ENCODE measurements at places on chromosomes 1 and 21. TPM values are rescaled to one million over a fixed set of nuclear protein-coding genes. Genes with fewer than 3 reads are reported as not detected.

PLEKHO1 gene
- 27.1 TPM for total RNA-seq

- no peaks in the 10 kb centered on the region for H3K27me3 ChIP-seq
- DNase-seq: no peak
- peaks cover 3% of the 10 kb centered on the region for H3K36me3 ChIP-seq
- no peaks in the 10 kb centered on the region for H3K4me1 ChIP-seq
These were observed 45.2 kb downstream of the TMCO4 start for GRCh38 chr1:19754482-19754881.

DNA sequence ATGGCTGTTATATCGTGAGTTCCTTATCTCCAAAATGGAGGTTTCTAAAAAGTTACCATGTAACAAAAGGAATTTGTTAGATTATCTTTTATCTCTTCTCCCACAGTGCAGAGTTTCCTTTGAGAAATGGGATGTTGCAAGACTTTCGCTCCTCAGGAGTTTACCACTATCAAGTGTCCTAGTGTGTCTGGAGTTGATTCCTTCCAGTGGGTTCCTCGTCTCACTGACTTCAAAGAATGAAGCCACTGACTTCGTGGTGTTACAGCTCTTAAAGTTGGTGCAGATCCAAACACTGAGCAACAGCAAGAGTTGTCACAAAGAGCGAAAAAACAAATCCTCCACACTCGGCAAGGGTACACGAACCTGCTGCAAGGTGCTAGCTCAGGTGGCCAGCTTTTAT lies 37.0 kb downstream of the SPAG17 start:
- no peak for DNase-seq
- H3K4me3 ChIP-seq: no peak overlapping the region
- H3K36me3 ChIP-seq: no peaks in the 10 kb centered on the region
- H3K4me1 ChIP-seq: no peaks in the 10 kb centered on the region

GRCh38 chr21:42347601-42348327 lies 3.0 kb downstream of the TFF2 start:
- H3K27me3 ChIP-seq: peaks cover 2% of the 10 kb centered on the region
- DNase-seq: no peak
- no peaks in the 10 kb centered on the region for H3K4me1 ChIP-seq

Data from activated T-helper 1 cell treated with anti-CD3 and anti-CD28 coated beads, Interleukin-12 subunit alpha, Interleukin-12 subunit beta, Interleukin-2, Interleukin-4 antibody, amounts not matched to agents 30 ng/mL and 10 ng/mL and 1 ng/mL, durations not matched to agents 14 hours and 24 hours and 36 hours (primary cell).